HL-60 (cell line): ENCODE measurements at places on chromosomes 4 and X.

GRCh38 chr4:14221176-14221575 is 593.7 kb upstream of the BOD1L1 start:
- DNase-seq, result no peak

GRCh38 chrX:49879656-49880277 is 483 bp downstream of the USP27X start:
- no peak for DNase-seq

DNA sequence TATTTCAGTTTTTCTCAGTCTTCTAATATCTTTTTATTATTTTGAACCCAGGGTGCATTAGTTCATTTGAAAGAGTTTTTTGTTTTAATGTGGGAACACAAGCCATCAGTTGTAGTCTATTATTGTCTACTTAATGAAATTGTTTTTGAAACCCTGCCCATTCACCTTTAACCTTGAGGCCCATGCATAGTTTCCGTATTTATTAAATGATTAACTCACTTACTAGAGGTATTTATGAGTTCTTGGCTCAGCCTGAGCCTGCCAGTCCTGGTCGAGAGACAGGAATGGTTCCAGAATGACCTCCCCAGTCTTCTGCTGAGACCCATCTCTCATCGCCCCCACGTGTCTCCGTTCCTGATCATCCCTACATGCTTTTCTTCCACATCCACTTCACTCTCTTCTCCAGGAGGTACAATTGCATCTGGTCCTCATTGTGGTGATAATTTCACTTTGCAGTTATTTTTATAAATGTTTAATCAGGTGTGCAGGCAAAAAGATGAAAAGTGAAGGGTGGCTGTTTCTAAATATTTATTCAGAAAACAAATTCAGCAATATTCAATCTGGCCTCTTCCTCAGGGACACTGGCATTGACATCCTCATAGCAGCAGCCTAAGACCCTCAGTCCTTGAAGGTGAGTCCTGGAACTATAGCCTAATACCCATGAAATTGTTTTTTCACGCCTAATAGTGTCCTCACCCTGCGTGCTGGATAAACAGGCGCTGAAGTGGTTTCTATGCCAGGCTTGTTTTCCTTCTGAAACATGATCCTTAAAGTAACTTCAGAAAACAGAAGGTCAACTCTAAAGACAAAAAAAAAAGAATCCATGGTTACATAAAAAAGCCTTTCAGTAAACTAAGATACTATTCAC is 112.8 kb downstream of the KDR start:
- DNase-seq, result no peak

GRCh38 chr4:128565565-128566186 is 243.8 kb upstream of the JADE1 start:
- peak; percentile 15 for DNase-seq

DNA sequence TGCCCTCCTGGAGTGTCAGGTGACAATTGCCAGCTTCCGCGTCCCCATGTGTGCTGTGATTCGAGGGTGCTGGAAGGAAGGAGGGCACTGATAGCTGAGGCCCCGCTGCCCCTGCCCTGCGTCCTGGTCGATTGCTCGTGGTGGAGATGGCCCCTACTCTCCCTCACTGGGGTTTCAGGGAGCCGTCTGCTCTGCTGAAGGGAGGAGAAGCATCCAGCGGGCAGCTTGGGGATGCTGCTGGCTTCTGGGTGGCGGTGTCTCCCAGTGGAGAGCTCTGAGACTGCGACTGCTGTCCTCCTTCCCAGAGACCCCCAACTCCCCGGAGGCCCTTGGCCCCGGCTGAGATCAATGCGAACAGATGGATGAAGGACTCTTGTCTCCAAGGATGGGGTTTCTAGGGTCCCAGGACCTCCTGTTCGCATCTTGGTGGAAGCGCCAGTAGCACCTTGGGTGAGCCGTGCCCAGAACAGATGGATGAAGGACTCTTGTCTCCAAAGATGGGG is 98.6 kb downstream of the PSAPL1 start:
- DNase-seq, result no peak

GRCh38 chrX:123087326-123087725 is 96.8 kb upstream of the GRIA3 start:
- peak; percentile 49 for DNase-seq

- DNase-seq, result no peak
These were observed 1928.4 kb downstream of the STIM2 start for GRCh38 chr4:28788929-28789490.

- no peak for DNase-seq
These were observed 69.4 kb downstream of the PDS5A start for GRCh38 chr4:39908284-39908683.

DNA sequence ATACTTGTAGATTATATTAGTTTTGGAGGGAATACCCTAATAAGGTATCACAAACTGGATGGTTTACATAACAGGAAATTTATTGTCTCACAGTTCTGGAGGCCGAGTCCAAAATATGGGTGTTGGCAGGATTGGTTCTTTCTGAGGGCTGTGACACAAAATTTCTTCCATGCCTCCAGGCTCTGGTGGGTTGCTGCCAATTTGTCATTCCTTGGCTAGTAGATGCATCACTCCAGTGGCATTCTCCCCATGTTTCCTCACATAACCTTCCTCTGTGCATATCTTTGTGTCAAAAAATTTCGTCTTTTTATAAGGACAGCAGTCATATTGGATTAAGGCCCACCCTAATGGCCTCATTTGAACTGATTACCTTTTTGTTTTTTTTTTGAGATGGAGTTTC is 49.3 kb downstream of the APELA start:
- no peak for DNase-seq

GRCh38 chr4:105624530-105624929 is 72.1 kb downstream of the ARHGEF38 start:
- DNase-seq, result no peak

GRCh38 chr4:84977396-84977795 is 10.9 kb upstream of the WDFY3 start:
- DNase-seq, result no peak

DNA sequence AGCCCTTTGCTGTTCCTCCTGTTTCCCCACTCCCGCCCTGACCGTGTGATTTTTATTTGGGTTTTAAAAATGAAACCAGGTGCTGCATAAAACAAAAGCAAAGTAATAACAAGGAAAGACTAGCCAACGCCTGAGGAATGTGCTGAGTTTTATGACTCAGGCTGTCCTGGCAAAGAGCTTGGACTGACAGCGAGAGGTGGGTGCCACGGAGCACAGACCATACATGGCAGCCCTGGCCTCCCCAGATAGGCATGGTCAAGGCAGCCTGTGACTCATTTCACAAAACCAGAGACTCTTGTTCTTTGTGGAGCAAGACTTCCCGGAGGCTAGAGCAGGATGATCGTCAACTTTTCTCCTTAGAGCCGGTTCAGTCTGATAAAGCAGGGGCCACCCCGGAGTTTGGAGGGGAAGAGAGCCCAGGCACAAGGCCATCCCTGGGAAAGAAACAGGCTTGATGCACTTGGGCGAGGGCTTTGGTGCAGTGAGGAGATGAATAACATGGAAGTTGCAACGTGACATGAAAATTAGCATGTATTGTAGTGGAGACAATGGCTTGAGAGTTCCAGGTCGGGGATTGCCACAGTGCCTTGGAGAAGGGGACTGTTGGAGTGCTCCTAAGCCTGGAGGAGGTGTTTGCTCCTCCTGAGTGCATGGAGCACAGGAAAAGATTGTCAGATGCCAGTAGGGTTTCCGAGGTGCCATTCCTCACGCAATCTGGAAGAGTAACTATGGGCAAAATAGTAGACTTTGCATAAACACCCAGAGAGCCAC is 54.8 kb downstream of the C4orf51 start:
- no peak for DNase-seq

DNA sequence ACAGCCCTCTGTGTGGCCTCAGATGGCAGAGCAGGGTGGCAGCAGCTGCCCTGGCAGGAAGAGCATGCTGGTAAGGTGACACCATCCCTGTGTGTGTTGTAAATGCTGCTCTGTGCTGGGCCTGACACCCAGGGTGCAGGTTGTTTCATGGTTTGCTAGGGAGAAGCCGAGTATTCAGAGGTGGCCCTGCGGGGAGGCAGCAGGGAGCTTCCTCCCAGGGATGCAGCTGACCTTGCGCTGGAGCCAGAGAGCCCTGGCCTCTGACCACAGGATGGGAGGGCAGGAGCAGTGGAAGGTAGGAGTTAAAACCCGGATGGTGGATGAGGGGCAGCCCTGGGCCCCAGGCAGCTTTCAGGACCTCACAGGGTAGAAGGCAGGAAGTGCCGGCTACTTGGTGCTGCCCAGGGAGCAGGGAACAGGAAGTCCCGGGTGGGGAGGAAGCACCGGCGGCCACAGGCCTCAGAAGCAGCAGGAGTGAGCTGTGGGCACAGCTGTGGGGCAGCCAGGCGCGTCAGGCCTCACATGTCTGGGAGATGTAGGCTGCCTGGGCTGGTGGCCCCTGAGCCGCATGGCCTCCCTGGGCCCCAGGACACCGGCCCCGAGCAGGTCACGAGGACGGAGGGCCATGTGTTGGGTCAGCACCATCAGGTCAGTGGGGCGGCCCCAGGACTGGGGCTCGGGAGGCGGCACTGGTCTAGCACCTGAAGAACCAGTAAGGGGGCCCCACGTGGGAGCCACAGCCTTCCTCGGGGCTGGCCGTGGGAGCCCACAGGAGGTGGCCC is 19.1 kb downstream of the SH3BP2 start:
- peak; percentile 97 for DNase-seq

DNA sequence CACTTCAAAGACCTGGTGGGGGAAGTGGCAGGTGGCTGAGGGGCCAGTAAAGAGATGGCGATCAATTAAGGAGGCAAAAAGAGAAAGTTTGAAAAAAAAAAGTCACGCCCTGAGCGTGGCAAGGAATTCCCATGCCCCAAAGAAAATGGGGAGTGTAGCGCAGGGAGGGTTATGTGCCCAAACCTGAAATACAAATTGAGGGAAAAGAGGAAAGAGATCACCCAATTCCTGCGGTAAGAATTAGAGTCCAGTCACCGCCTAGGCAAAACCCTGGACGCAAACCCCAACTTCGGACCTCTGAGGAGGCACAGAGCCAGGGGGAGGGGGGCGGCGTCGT is 595 bp downstream of the ENOX2 start:
- DNase-seq, result no peak
